ENCODE measurements at places on chromosomes 6 and 20.

DNA sequence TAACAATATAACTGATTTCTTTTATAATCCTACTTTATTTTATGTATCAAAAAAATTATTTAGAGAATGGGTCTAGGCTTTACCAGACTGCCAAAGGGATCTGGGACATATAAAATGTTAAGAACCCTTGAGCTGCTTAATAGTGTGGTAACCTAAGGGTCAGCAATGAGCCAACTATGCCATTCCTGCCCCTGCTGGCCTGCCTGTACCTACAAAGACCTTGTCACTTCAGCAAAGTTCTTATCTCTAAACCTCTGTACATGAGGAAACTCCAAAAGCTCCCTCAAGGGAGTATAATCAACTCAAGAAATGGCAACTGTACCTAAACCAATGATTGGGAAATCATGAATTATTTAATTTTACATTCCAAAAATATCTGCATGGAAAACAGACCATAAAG lies 266.9 kb downstream of the PKHD1 start:
- DNase-seq: no peak

DNA sequence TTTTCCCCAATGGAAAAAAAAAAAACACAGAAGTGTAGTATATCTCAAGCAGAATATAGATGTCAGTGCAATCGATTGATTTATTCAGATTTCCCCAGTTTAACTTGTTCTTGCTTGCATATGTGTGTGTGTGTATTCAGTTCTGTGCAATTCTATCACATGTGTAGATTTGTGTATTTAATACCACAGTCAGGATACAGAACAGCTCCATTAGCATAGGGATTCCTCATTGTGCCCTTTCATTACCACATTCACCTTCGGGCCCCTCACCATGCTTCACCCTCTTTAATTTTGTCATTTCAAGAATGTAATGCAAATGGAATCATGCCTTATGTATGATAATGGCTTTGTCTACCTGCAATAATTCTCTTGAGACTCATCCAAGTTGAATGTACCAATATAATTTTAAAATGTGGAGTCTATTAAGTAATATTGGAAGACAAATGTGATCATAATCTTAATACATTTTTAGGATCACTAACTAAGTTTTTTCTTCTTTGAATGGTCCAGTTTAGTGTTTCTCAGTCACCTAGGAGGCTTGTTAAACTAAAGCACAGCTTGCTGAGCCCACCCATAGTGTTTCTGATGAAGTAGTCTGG lies 187.9 kb downstream of the TENT5A start:
- DNase-seq: no peak

DNA sequence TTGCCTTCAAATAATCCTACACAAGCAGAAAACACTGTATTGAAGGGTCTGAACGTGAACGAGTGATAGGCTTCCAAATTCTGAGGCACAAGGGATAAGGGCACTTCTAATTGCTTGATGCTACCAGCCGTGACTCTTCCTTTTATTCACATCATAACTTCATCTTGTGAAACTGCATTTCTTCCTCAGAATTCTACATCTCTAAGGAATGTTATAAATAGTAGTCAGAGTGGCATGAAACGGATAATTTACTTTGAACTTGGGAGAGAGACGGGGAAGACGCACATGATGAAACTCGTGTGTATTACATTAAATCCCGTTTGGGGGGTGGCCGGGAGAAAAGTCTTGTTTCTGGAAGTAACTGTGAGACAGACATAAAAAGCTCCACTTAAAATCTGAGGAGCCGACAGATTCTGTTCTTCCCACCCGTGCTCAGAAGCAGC lies 754 bp downstream of the HDDC2 start:
- no peak for DNase-seq

DNA sequence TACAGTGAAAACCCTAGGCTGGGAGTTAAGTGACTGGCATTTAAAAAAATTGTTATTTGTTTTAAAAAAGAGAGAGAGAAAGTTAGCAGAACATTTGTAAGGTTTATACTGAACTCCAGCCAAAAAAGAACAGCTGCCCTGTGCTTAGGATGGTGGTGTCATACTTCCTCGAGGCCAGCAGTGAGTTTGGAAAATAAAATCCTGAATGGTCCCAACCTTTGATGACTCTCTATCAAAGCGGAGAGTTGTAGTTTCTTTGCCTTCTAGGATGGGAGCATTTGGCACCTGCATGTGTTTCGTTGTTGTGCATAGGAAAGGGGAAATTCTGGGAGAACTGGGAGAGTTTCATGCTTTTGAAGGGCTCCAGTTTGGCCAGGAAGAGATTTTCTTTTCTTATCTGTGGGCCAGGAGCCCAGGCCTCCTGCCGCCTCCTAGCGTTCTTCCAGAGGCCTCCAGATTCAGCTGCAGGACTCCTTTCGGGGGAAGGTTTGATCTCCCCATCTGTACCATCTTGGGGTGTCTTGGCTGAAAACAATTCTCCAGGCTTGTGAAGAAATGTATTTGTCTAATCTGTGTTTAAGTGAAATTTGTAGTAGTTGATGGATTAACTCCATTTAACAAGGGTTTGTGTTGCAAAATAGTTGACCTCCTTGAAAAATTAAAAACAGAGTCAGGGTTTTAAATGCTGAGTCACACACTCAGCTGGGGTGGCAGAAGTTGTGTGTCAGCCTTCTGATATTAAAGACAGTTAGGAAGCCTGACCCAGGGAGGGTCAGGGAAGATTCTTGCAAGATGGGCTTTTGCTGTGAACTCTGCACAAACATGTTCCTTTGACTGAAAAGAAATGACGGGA lies 63.4 kb downstream of the TXNDC5 start:
- no peak for DNase-seq

All from coronary artery (tissue), 2 donors.